ENCODE measurements at places on chromosomes 4 and X.

GRCh38 chr4:114163051-114163450, 183.6 kb upstream of the ARSJ start:
- no peak overlapping the region for H3K4me3 ChIP-seq
- no peak overlapping the region for H3K27ac ChIP-seq
- no peaks in the 10 kb centered on the region for H3K36me3 ChIP-seq
- DNase-seq: no peak
- no peaks in the 10 kb centered on the region for H3K4me1 ChIP-seq

GRCh38 chr4:102988429-102989020, 31.0 kb downstream of the SLC9B1 start:
- H3K4me3 ChIP-seq: no peak overlapping the region
- no peaks in the 10 kb centered on the region for H3K27me3 ChIP-seq
- no peaks in the 10 kb centered on the region for H3K4me1 ChIP-seq
- H3K36me3 ChIP-seq: no peaks in the 10 kb centered on the region

GRCh38 chr4:189870511-189871234, 70.0 kb upstream of the FRG1 start:
- no peaks in the 10 kb centered on the region for H3K4me1 ChIP-seq
- no peaks in the 10 kb centered on the region for H3K27me3 ChIP-seq
- H3K4me3 ChIP-seq: no peak overlapping the region
- H3K36me3 ChIP-seq: no peaks in the 10 kb centered on the region
- no peak for DNase-seq

DNA sequence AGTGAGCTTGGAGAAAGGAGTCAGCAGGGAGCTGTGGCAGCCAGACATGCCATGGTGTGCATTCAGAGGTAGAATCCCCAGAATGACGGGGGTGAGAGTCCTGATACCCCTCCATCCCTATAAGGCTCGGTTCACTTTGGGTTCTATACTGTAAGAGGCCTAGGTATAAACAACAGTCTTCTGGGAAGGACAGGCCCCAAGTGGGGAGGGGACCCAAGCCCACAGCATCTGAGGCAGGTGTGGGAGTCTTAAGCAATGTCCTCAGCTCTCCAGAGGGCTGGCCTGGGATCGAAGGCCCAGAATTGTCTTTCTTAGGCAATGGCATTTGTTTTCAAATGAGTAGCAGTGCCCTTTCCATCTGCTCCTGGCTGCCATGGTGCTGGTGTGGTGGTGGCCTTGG, 50.2 kb upstream of the MAMLD1 start:
- DNase-seq: no peak
- H3K27me3 ChIP-seq: no peaks in the 10 kb centered on the region
- H3K36me3 ChIP-seq: no peaks in the 10 kb centered on the region
- no peaks in the 10 kb centered on the region for H3K4me1 ChIP-seq
- H3K4me3 ChIP-seq: no peak overlapping the region

GRCh38 chr4:47642985-47643760, 158.1 kb downstream of the ATP10D start:
- H3K27me3 ChIP-seq: no peaks in the 10 kb centered on the region
- peaks cover 7% of the 10 kb centered on the region for H3K4me1 ChIP-seq
- H3K36me3 ChIP-seq: no peaks in the 10 kb centered on the region
- H3K4me3 ChIP-seq: no peak overlapping the region
- DNase-seq: no peak
- no peak overlapping the region for H3K27ac ChIP-seq

GRCh38 chrX:47796433-47796906, 40.2 kb upstream of the ZNF81 start:
- no peaks in the 10 kb centered on the region for H3K36me3 ChIP-seq
- no peak overlapping the region for H3K4me3 ChIP-seq
- no peaks in the 10 kb centered on the region for H3K27me3 ChIP-seq
- no peak overlapping the region for H3K27ac ChIP-seq
- no peak for DNase-seq
- no peaks in the 10 kb centered on the region for H3K4me1 ChIP-seq

DNA sequence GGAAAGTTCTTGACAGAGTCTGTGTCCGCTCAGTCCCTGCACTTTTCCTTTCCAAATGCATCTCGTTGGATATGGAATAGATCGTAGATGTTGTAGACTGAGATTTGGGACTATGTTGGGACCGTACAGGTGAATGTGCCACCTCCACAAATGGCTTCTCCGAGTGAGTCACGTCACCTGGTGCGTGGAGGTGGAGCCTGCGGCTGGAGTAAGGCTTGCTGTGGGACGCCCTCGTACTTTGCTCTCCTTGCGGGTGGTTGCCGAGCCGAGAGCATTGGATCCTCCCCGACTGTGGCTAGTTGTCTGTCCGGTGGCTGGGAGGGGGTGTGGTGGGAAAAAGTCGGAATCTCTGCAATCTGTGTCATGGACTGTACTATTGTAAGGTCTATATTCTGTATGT, 60.5 kb downstream of the NELFA start:
- no peaks in the 10 kb centered on the region for H3K4me1 ChIP-seq
- H3K36me3 ChIP-seq: no peaks in the 10 kb centered on the region
- H3K27ac ChIP-seq: no peak overlapping the region

DNA sequence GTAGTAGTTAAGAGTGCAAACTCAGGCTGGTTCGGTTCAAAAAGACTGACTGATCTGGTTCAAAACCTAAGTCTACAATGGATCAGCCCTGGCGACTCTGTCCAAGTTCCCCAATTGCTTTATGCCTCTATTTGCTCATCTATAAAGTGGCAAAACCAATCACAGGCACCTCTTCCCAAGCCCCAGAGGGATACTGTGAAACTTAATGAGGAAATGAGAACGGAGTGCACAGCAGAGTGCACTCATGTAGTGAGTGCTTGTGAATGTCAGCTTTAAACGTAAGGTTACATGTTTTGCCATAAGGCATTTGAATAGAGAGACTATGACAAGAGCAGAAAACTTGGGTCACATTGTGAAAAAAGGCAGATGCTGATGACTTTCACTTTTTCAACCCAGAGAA, 199.7 kb upstream of the KLF3 start:
- no peak overlapping the region for H3K4me3 ChIP-seq
- no peaks in the 10 kb centered on the region for H3K27me3 ChIP-seq
- no peak for DNase-seq
- no peak overlapping the region for H3K27ac ChIP-seq
- H3K36me3 ChIP-seq: no peaks in the 10 kb centered on the region

- H3K27ac ChIP-seq: peak within 1 kb of the TSS; percentile 91
- H3K4me3 ChIP-seq: peak within 1 kb of the TSS; percentile 63
- H3K36me3 ChIP-seq: no peaks in the 10 kb centered on the region
- no peaks in the 10 kb centered on the region for H3K27me3 ChIP-seq
- H3K4me1 ChIP-seq: peaks cover 5% of the 10 kb centered on the region
- no peak for DNase-seq
Measured at GRCh38 chrX:47482512-47483305, at the start of gene ZNF41. TSS of gene ZNF41 (minus strand) at chrX:47483222. CDS start at chrX:47467481, 15,741 bp downstream.

- no peak overlapping the region for H3K27ac ChIP-seq
- H3K4me1 ChIP-seq: peaks cover 27% of the 10 kb centered on the region
Measured at GRCh38 chr4:69836287-69836686, 23.7 kb downstream of the SULT1E1 start.

DNA sequence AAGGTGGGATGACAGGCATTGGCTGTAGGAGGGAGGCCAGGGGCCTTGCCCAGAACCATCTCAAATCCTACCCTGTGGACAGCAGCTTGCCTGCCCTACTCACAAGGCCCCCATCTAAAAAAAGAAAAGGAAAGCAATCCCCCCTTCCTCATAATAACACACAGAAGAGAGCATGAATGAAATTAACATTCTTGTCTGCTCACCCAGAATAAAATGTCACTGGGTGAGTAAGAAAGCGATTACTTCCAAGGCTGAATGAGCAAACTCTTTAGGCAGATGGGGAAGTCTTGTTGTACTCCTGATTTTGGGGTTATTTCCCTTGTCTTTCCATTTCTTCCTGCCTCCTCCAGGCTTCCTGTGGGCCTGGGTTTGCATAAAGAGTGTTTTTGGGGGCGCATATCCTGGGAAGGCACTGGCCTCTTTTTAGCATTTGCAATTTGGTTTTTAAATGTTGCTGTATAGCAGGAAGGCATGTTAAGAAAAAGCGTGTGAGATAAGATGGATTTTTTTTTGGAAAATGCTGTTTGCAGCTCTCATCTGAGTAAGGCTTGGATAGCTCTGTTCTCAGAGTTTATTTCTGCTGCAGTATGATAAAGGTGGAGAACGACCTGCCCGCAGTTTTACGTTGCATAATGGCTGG, 248.3 kb upstream of the GATB start:
- no peaks in the 10 kb centered on the region for H3K36me3 ChIP-seq
- peaks cover 12% of the 10 kb centered on the region for H3K4me1 ChIP-seq
- H3K27ac ChIP-seq: no peak overlapping the region
- no peak overlapping the region for H3K4me3 ChIP-seq

- no peaks in the 10 kb centered on the region for H3K27me3 ChIP-seq
- H3K36me3 ChIP-seq: no peaks in the 10 kb centered on the region
- no peak overlapping the region for H3K4me3 ChIP-seq
- no peak overlapping the region for H3K27ac ChIP-seq
Measured at GRCh38 chr4:154611833-154612232, 623 bp downstream of the FGG start.

- H3K27me3 ChIP-seq: no peaks in the 10 kb centered on the region
- no peak overlapping the region for H3K4me3 ChIP-seq
- H3K4me1 ChIP-seq: no peaks in the 10 kb centered on the region
- no peak for DNase-seq
Measured at GRCh38 chr4:3776166-3777032, 10.2 kb downstream of the ADRA2C start.

- DNase-seq: no peak
- H3K4me1 ChIP-seq: no peaks in the 10 kb centered on the region
- no peaks in the 10 kb centered on the region for H3K27me3 ChIP-seq
- H3K36me3 ChIP-seq: no peaks in the 10 kb centered on the region
- H3K4me3 ChIP-seq: no peak overlapping the region
Measured at GRCh38 chrX:131225078-131225477, 64.0 kb downstream of the IGSF1 start.

GRCh38 chr4:37138789-37139188, 105.8 kb upstream of the NWD2 start:
- no peaks in the 10 kb centered on the region for H3K27me3 ChIP-seq
- H3K4me3 ChIP-seq: no peak overlapping the region
- DNase-seq: no peak
- no peak overlapping the region for H3K27ac ChIP-seq
- no peaks in the 10 kb centered on the region for H3K36me3 ChIP-seq

GRCh38 chr4:112266823-112267222, 18.9 kb downstream of the TIFA start:
- no peak overlapping the region for H3K27ac ChIP-seq
- no peaks in the 10 kb centered on the region for H3K4me1 ChIP-seq
- H3K4me3 ChIP-seq: no peak overlapping the region

DNA sequence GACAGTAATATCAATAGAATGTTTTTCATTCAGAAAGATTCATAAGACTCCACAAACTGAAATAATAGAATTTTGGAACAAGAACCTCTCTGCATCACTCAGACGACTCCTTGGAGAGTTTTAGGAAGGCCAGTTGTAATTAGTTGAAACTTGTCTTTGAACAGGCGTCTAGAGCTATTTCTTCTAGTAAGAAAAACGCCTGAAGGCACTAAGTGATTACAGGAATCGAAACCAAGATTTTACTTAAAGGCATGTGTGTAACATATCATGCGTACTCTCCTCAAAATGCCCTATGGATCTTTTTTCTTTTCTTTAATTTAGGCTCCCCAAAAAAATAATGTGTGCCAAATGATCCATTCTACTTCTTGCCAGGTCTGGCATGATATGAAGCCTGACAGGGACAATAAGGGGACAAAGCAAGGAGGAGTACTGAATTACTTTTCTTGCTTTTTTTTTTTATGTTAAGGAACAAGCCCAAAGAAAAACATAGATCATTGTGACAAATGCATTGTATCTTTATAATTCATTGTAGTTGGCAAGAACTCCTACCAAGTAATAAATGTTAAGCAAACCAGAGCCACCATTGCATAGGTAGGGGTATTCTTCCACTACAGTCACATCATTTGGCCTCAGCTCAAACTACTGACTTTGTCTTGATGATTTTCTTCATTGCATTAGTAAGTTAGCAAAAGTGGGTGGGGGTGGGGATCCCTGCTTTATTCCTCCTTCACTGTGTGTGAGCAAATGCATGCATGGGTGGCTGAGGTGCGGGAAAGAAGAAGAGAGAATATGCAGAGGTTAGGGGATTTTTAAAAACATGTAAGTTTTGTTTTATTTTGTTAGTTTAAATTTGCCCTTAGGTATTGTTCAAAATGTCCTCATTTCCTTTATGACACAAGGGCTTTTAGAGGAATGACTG, 79.9 kb upstream of the ATOH1 start:
- no peak for DNase-seq
- H3K4me3 ChIP-seq: no peak overlapping the region
- no peaks in the 10 kb centered on the region for H3K36me3 ChIP-seq
- no peaks in the 10 kb centered on the region for H3K4me1 ChIP-seq
- H3K27ac ChIP-seq: no peak overlapping the region
- H3K27me3 ChIP-seq: no peaks in the 10 kb centered on the region

GRCh38 chr4:178693816-178694215, 1251.6 kb upstream of the AGA start:
- H3K36me3 ChIP-seq: no peaks in the 10 kb centered on the region
- no peak overlapping the region for H3K4me3 ChIP-seq
- no peak for DNase-seq

DNA sequence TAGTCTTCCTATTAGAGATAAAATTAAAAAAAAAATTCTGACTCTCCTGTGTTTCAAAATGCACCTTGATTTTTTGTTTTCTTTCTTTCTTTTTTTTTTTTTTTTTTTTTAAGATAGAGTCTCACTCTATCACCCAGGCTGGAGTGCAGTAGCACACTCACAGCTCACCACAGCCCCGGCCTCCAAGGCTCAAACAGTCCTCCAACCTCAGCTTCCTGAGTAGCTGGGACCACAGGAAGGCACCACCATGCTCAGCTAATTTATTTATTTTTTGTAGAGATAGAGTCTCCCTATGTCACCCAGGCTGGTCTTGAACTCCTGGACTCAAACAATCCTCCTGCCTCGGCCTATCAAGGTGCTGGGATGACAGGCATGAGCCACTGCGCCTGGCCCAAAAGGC, 41.1 kb upstream of the TMEM184C start:
- peaks cover 7% of the 10 kb centered on the region for H3K4me1 ChIP-seq
- no peaks in the 10 kb centered on the region for H3K36me3 ChIP-seq
- no peak for DNase-seq
- H3K27me3 ChIP-seq: no peaks in the 10 kb centered on the region
- no peak overlapping the region for H3K27ac ChIP-seq

GRCh38 chrX:30948051-30948450, 59.0 kb upstream of the TAB3 start:
- H3K4me3 ChIP-seq: no peak overlapping the region
- H3K36me3 ChIP-seq: no peaks in the 10 kb centered on the region

- no peak overlapping the region for H3K4me3 ChIP-seq
- no peaks in the 10 kb centered on the region for H3K27me3 ChIP-seq
- peaks cover 20% of the 10 kb centered on the region for H3K4me1 ChIP-seq
- no peaks in the 10 kb centered on the region for H3K36me3 ChIP-seq
Measured at GRCh38 chrX:19867411-19867732, 20.0 kb downstream of the SH3KBP1 start.

- no peaks in the 10 kb centered on the region for H3K27me3 ChIP-seq
- no peaks in the 10 kb centered on the region for H3K36me3 ChIP-seq
- H3K4me1 ChIP-seq: no peaks in the 10 kb centered on the region
- H3K4me3 ChIP-seq: no peak overlapping the region
- no peak for DNase-seq
- H3K27ac ChIP-seq: no peak overlapping the region
Measured at GRCh38 chr4:68469482-68469881, 22.2 kb downstream of the TMPRSS11E start.
